Activated CD4-positive, alpha-beta T cell treated with anti-CD3 and anti-CD28 coated beads, Interleukin-2, amount 50 U/mL, for 1 hour (primary cell): ENCODE measurements at places on chromosomes 1 and 21.

DNA sequence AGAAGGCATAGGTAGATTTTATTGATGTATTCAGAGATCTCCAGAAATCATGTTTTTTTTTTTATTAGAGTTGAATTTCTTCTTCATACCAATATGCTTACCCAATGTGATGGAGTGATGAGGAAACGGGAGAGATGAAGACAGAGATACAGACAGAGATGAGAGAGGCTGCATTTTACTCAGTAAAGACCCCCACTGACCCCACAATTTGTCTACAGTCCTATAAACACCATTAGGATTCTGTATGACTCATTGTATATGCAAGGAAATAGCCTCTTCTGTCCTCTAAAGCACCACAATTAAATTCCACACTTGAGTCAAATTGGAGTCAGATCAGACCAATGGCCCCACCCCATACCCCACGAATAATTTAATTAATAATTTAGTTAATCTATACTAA is 44.0 kb downstream of the RUNX1 start:
- DNase-seq: no peak

DNA sequence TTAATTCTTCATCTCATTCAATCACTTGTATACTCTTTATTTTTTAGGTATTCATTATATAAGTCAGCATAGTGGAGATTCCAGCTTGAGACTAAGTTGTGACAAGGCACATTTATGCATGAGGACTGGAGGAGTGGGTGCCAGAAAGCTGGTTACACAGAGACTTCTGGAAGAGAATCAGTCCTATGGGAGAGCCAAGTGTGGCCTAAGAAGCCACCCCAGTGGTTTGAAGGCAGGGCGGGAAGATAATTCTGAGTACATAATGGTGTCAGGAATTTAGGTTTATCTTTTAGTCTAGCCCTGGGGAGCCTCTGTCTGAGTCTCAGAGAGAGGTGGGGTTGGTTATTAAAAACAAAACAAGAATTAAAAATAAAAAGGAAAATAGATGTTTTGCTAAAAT is 83.0 kb downstream of the SPAG17 start:
- DNase-seq: no peak

GRCh38 chr1:182615468-182616129 is 11.4 kb upstream of the RGS16 start:
- peak; percentile 32 for DNase-seq

- DNase-seq: peak; percentile 67
Observed at GRCh38 chr1:26993237-26994019, at the start of gene TRNP1. TSS of gene TRNP1 (plus strand) at chr1:26993692. CDS start at chr1:26993787, 95 bp downstream.

DNA sequence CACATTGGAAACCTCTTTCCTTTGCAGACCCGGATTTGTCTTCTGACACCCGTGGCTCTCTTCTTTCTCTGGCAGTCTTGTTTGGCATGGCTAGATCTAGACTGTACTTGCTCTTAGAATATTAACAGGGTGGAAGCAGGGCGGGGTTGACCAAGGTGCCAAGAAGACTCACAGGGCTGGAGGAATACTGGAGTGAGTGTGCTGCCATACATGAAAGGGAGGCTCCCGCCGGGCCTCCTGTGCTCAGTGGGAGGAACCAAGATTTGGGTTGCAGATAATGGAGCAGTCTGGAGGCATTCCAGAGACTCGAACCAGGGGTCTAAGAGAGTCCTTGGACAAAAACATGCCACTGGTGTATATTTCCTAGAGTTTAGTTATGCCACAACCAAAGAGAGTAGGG is 27.6 kb upstream of the SNX27 start:
- no peak for DNase-seq

GRCh38 chr1:109495738-109496137 is 1.8 kb downstream of the CYB561D1 start:
- no peak for DNase-seq

DNA sequence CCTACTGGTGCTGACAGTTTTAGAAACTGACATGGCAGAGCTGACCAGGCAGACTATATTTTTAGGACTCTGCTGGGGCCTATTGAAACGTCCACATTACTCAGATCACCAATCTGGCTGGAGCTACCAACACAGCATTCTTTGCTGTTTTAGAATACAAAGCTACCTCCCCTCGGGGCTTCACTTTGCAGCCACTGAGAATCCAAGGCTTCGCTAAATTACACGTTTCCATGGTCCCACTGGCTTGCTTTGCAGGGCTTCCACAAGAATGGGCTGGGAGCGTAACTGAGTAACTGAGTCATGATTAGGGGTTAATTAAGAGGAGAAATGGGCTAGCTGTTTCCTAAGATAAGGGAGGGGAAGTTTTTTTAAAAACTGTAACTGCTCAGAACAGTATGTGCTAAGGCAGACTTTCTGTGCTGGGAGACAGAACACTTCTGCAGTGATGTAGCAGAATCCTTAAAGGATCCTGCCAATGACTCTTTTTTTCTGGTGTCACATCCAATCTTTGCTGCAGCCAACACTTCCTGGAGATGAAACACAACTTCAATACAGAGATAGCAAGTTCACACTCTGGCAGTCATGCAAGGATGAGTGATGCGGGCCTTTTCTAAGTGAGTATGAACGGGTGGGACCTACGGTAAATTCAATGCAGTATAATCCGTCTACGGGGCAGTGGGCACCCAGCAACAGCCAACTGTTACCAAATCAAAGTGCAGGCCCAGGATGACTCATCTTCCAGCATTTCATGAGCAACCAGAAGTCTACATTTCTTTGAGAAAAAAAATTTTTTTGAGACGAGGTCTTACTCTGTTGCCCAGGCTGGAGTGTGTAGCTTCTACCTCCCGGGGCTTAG is 21.5 kb downstream of the NDUFS5 start:
- DNase-seq: no peak

DNA sequence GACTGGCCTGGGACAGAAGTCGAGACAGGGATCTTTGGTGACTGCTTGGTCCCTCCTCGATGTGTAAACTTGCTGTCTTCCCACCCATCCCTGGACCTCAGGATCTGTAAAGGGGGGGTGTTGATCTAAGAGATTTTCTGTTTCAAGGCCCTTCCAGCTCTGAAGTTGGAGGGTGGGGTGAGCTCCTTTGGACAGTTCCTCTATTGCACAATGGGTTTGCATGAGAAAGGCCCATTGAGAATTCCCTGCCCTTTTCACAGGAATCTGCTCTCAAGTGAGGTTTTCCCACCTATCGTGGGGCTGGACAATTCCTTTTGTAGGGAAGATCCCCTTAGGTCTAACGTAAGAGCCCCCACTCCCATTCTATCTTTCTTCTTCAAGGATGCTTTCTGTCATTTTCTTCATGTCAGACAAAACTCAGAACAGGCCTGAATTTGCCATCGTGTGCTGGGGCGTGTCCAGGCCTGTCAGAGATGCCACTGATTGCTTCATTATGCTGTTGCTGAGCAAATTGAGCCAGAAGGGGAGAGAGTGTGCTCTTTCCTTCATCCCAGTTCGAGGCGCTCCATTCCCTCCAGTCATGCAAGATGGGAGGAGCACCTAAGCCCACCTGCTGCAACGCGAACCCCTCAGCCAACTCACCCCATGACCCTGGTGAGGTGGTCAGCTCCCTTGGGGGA is 149.9 kb upstream of the IGSF21 start:
- DNase-seq: no peak

GRCh38 chr1:66490816-66491215 is 43.1 kb upstream of the SGIP1 start:
- no peak for DNase-seq

DNA sequence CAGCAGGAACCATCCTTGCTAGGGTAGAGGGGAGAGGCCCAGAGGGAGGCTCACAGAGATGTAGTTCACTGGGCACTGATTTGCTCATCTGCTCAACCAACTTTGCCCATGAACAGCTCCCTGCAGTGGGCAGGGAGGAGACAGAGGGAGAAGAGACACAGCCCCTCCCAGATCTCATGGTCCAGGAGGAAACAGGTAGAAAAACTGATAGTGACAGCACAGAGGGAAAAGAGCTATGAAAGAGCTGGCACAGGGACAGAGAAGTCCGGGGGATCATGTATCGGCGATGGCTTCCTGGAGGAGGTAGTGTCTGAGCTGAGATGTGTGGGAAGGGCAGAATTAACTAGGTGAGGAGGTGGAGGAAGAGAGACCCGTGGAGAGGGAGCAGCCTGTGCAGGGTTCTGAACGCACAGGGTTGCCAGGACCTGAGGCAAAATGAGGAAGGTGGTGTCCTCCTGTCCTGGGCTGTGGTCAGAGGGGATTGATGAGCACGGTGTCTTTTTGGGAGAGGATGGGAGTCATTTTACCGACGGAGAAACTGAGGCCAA is 85.9 kb downstream of the PTPRU start:
- DNase-seq: no peak

DNA sequence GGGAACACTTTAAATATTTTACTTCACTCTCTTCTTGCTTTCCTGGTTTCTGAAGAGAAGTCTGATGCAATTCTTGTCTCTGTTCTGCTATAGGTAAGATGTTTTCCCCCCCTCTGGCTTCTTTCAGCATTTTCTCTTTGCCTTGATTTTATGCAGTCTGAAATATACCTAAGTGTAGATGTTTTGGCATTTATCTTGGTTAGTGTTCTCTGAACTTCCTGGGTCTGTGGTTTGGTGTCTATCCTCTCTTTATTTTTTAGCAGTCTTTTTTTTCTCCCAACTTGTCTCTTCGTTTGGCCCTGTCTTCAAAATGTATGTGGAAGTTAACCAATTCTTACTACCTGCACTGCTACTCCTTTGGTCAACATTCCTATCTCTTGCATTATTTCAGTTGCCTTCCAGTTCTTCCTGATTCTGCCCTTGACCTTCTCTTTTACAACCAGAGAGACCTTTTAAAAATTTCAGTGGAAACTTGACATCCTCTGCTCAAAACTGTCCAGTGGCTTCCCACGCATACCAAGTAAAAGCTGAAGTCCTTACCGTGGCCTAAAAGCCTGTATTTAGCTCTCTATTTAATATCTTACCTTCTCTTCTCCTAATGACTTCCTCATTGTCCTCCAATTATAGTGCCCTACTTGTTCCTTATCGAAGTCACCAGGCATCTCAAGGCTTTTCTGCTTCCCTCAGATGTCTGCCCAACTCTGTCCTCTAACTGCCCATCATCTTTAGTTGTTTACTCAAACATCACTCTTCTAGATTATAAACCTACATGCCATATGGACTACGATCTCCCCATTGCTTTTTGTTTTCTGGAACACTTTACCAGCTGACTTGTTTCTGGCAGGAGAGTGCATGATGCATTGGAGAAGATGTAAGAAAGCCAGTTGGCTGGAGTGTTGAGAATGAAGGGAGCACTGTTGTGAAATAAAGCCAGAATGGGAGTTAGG is 40.9 kb downstream of the RAP1A start:
- no peak for DNase-seq

- no peak for DNase-seq
Observed at GRCh38 chr1:189654906-189655305, 822.8 kb downstream of the BRINP3 start.

DNA sequence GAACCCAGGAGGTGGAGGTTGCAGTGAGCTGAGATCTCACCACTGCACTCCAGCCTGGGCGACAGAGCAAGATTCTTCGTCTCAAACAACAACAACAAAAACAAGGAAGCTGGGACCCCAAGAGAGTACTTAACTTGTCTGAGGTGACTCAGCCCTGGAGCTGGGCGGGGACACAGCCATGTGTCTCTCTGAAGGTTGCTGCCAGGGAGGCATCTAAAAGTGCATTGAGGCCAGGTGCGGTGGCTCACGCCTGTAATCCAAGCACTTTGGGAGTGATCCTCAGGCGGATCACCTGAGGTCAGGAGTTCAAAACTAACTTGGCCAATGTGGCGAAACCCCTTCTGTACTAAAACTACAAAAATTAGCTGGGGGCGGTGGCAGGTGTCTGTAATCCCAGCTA is 7.7 kb downstream of the IFI6 start:
- no peak for DNase-seq

- no peak for DNase-seq
Observed at GRCh38 chr1:112537456-112537855, 28.7 kb downstream of the WNT2B start.
